ENCODE measurements at places on chromosomes 5 and 9. TPM values are rescaled to one million over a fixed set of nuclear protein-coding genes. Genes with fewer than 3 reads are reported as not detected.

LCP2 gene
- not detected for total RNA-seq

C8G gene
- not detected for total RNA-seq

OR1L1 gene
- not detected for total RNA-seq

ENTPD2 gene
- 1.4 TPM for total RNA-seq

CDX1 gene
- total RNA-seq = not detected

SHC3 gene
- 5.8 TPM for total RNA-seq

All from airway epithelial cell (primary cell).